ENCODE measurements at places on chromosomes 16 and 17. TPM values are rescaled to one million over a fixed set of nuclear protein-coding genes. Genes with fewer than 3 reads are reported as not detected.

RNF135 gene
- 3.4 TPM for polyA plus RNA-seq

- no peak for DNase-seq
Observed at GRCh38 chr17:48567209-48567608, 10.9 kb downstream of the HOXB4 start.

GPR139 gene
- polyA plus RNA-seq, result not detected

PRAC1 gene
- polyA plus RNA-seq, result not detected

SLC13A2 gene
- not detected for polyA plus RNA-seq

- DNase-seq, result no peak
Observed at GRCh38 chr16:23254338-23254737, 47.8 kb upstream of the SCNN1B start.

ZG16 gene
- 0.01 TPM for polyA plus RNA-seq

DNA sequence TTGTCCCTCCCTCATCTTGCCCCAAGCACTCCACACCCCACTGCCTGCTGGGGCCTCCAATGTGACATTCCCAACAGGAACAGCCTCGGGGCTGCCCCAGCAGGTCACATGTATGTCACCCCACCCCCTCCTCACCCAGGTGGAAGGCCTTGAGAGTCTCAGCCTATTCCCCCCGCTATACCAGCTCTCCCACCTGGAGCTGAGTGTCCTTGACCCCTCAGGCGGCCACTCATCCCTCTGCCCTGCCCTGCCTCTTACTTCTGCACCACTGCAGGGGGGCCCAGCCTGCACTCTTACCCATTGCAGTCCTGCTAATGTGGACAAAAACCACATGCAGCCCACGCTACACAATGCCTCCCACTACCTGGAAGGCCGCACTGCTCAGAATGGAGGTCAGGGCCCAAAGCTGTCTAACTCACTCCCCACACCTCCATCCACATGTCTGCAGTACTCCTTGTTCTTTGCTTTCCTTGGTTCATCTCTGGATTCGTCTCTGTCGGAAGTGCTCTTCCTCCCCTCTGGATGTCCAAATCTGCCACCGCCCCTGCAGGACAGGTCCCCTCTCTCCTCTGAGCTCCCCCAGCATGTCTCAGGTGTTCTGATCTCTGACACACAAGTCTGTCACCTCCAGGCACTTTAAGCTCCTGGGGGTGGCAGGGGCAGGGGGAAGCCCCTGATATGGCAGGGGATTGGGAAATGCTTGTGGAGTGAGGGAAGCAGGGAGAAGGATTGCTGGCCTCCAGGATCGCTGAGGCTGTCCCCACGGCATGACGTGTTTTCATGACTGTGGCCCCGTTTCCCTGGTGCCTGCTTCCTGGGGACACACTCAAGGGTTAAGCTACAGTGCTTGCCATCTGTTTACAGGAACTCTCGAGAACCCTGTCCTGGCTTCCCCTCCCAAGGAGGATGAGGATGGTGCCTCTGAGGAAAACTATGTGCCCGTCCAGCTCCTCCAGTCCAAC lies 20.8 kb downstream of the TRPV2 start:
- no peak for DNase-seq

CDH15 gene
- 19.9 TPM for polyA plus RNA-seq

DNA sequence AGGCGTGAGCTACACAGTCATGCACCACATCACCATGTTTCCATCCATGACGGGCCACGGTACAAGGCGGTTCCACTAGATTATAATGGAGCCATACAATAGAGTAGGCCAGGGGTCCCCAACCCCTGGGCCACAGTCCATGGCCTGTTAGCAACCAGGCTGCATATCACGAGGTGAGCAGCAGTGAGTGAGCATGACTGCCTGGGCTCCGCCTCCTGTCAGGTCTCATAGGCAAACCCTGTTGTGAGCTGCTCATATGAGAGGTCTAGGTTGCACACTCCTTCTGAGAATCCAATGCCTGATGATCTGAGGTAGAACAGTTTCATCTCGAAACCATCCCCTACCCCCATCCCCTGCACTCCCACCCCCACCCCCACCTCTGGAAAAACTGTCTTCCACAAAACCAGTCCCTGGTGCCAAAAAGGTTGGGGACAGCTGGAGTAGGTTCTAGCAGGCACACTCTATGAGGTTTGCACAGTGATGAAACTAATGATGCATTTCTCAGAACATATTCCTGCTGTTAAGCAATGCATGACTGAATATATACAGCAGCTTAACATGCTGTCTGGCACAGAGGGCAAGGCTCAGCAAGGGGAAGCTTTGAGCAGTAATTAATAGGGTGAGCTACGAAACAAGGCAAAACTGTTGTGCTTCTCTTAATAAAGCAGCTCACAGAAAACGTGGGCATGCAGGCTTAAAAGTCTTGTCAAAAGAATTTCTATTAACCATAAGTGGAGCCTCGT lies 108.0 kb downstream of the VPS53 start:
- no peak for DNase-seq

DNA sequence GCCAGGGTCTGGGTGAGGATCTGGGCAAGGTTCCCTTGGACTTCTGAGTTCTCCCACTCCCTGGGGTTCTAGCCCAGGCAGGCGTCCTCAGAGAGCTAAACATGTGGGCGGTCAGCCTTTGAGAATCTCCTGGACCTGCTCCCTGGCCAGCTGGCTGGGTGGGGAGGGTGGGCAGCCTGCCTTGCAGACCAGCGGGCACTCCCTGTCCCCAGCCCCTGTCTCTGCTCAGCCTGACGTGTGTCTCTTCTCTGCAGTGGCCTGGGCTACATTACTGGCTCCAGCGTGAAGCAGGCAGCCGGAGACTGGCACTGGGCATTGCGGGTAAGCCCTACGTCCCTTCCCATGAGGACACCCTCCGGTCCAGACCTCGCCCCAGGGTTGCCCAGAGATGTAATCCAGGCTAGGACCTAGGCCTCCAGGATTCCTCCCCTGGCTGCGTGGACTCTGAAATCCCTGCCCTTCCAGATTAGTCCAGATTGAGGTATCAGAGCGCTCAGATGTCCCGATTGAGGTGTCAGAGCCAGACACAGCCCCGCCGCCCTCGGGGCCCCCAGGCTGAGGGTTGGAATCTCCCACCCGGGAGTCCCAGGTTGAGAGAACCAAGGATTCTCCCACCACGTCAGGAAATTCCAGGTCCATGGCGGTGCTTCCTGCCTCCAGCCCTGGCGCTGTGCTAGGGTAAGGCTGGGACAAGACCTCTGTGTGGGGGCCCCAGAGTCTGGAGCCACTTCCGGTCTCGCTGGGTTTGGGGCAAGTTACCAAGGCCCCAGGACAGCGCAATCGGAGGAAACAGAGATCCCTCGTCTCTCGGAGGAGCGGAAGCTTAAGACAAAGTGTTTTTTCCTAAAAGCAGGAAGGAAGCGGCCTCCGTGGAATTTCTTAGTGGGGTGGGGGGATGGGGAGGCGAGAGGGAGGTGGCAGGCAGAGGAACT lies 24.1 kb downstream of the MYBBP1A start:
- DNase-seq, result peak; percentile 20

DNA sequence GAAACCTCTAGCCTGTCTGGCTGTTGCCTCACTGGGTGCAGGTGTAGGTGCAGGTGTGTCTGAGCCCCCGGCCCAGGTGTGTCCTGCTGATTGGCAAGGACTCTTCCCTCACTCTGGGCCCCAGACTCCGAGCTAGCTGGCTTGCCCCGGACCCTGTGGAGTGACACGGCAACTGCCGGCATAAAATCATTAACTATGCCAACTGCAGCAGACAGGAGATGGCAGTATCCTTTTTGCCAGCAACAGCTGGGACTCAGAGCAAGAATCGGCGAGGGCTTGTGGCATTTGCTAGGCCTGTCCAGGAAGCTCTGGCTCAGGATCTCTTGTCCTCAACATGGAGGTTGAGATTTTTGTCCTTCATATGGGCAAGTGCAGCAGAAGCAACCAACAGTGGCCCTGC lies 20.8 kb downstream of the CIAPIN1 start:
- no peak for DNase-seq

- no peak for DNase-seq
Observed at GRCh38 chr17:17239832-17240231, 2.9 kb upstream of the FLCN start.

C16orf86 gene
- polyA plus RNA-seq, result 6.5 TPM

RFFL gene
- 7.0 TPM for polyA plus RNA-seq

All from psoas muscle (tissue), 8 donors.